Activated T-cell treated with anti-CD3 and anti-CD28 coated beads for 48 hours (primary cell): ENCODE measurements at places on chromosomes 3 and 15.

DNA sequence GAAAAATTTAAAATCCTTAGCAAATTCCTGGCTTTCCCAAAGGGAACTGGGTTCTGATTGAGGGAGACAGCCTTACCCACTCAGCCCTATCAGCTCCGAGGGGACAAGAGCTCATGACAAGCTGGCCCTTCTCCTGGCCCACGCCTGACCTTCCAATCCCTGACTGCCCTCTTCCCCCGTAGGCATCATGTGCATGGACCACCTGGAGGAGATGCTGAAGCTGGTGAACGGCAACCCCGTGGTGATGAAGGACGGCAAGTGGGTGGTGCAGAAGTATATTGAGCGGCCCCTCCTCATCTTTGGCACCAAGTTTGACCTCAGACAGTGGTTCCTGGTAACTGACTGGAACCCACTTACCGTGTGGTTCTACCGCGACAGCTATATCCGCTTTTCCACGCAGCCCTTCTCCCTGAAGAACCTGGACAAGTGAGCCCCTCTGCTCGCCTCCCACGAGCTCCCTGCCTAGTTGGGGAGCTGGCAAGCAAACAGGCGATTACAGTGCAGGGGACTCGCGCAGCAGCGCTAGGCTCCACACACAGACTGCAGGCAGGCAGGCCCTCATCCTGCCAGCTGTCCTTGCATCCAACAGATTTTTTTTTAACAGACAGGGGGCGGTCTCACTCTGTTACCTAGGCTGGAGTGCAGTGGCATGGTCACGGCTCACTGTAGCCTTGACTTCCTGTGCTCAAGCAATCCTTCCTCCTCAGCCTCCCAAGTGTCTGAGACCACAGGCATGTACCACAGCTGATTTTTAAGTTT, 16.8 kb downstream of the RPUSD3 start:
- no peak for DNase-seq

DNA sequence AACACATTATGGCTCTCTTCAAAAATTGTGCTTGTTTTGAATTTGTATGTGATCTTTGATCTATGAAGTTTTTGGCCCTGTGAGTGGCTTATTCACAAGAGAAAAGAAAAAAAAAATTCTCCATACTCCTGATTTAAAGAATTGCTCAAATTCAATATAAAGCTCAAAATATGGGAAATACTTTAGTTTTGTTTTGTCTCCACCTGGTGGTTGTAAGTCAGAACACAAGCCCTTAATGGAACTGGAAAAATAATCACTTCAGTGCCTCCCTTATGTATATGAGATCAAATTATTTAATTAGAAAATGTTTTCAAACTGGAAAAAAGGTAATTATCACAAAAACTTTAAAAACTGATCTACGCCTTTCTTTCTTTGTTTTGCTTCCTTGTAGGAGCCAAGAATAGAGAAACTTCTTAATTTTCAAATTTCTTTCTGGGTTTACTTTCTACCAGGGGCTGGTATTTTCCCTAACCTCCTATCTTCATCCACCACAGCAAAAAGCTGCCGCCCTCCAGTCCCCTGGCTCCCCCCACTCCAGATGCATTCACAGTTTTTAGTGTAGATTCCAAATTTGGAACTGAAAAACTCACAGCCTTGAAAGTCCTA, 50.6 kb downstream of the SERP1 start:
- DNase-seq, result no peak

GRCh38 chr15:34708422-34708821, 46.4 kb downstream of the GJD2 start:
- no peak for DNase-seq

DNA sequence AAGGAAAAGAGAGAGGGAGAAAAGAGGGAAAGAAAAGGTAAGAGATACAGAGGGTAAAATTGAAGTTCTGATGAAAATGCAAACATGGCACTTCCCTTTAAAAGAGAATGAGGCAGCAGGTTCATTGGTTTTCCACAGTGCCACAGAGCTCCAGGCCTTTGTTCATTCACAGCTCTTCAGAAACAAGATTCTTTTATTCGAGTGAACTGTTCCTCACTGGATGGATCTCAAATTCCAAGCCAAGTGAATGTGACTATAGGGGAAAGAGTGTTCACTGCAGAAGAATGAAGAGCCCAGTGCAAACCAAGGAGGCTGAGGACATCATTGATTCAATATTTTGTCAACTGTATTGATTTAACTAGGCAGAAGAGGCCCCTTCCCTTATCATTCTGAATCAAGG, 280.3 kb upstream of the PROK2 start:
- no peak for DNase-seq

DNA sequence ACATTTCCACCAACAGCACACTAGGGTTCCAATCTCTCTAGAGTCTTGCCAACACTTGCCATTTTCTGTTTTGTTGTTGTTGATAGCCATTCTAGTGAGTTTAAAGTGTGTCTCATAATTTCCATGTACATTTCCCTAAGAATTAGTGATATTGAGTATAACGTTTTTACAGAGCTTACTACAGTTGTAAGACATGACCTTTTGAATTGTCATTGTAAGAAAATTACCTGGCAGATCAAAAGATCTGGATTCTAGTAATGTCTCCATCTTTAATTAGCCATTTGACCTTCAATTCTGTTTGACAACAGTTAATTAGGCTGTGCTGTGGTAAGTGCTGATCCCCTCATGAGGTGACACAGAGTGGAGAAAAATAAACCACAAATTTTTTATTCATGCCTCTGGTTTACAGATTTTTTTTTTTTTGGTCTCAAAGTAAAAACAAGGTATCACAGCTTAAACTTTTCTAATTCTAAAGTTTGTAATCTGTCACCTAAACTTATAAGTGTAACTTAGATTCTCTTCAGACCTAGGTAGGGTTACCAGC, 20.9 kb downstream of the MCTP2 start:
- no peak for DNase-seq

DNA sequence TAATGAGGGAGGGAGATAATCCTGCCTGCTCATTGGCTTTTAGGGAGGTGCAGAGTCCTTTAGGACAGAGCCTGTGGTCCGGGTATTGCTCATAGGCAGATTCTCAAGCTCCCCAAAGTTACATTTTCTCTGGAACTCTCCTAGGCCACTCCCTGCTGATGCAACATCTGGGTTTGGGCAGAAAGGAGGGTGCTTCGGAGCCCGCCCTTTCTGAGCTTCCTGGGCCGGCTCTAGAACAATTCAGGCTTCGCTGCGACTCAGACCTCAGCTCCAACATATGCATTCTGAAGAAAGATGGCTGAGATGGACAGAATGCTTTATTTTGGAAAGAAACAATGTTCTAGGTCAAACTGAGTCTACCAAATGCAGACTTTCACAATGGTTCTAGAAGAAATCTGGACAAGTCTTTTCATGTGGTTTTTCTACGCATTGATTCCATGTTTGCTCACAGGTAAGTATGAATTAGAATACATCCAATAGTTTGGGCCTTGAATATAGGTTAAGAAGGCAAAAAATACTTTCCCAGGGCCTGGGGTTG, at the start of gene IL20RB:
TSS of gene IL20RB (plus strand) at position 233 of the 538 bp plus-strand sequence. CDS start at position 364, 131 bp downstream.
- DNase-seq, result no peak

- no peak for DNase-seq
These were observed 43.9 kb upstream of the BHLHE40 start for GRCh38 chr3:4935347-4935746.

GRCh38 chr3:181724192-181724965, 12.7 kb downstream of the SOX2 start:
- DNase-seq, result no peak

DNA sequence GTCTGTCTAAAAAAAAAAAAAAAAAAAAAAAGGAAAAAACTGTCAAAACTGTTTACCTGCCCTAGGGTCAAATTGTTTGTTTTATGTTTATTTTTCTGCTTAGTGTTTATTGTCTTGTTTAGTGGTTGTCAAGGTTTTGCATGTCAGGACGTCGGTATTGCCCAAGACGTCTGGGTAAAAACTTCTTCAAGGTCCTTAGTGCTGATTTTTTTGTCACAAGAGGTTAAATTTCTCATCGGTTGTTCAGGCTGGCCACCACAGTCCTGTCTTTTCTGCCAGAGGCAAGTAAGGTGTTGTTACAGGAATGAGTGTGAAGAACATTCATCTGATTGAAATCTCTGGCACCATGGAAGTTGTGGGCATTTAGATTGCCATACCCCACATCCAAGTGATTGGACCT, 7.0 kb downstream of the DET1 start:
- no peak for DNase-seq

- no peak for DNase-seq
These were observed 66.2 kb downstream of the SSR3 start for GRCh38 chr3:156488767-156489166.

GRCh38 chr3:43866529-43867353, 176.0 kb downstream of the ABHD5 start:
- no peak for DNase-seq

GRCh38 chr3:173013219-173013832, 127.7 kb downstream of the SPATA16 start:
- no peak for DNase-seq

- no peak for DNase-seq
These were observed 17.4 kb downstream of the PARP14 start for GRCh38 chr3:122697952-122698620.

- DNase-seq, result no peak
These were observed 16.9 kb upstream of the KLHL24 start for GRCh38 chr3:183618542-183618941.

GRCh38 chr3:48514431-48515227, 10.7 kb upstream of the SHISA5 start:
- DNase-seq, result peak; percentile 27

GRCh38 chr3:154583086-154583634, 153.2 kb upstream of the GPR149 start:
- no peak for DNase-seq

DNA sequence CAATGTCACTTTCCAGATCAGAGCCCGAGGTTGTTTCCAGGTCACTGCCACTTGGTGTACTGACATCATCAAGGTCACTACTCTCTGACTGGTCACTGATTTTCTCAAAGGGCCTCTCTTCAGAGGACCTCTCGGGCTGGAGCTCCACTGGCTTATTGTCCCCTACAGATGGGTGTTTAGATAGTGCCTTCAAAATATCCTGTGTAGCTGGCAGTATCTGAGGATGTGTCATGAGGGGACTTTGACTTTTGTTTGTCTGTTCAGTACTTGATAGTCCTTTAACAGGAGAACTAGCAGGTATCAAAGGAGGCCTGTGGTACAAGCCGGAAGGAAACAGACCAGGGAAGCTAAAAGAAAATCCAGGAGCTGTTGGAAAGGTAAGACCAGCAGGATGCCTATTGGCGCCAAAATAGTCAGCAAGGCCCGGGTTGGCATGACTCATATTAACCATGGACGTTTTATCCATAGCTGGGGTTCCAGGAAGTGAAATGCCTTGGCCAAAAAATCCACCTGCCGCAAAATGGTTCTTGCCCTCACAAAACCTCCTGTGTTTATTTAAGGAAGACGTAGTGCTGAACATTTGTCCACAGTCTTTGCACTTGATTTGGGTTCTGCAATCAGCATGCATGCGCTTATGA, 547.3 kb downstream of the MECOM start:
- no peak for DNase-seq

- no peak for DNase-seq
These were observed 1.9 kb downstream of the UBR1 start for GRCh38 chr15:43103907-43104306.

- DNase-seq, result no peak
These were observed 521.9 kb upstream of the PROK2 start for GRCh38 chr3:72306800-72307341.

DNA sequence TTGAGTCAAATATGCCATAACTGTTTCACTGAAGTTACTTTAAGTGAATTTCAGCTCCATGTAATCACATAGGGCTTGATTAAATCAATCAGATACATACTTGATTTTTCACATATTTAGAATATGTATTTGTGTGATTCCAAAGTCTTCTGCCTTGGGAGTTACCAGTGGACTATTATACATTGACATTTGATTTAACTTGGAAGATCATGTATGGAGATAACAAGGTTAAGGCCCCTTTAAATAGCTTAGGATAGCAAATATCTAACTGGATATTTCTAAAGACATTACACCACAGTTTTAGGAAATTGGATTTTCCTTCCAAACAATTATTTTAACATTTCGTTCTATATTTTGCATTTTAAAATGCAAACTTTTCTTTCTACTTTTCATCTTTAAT, 405.0 kb downstream of the RAP2B start:
- DNase-seq, result no peak

DNA sequence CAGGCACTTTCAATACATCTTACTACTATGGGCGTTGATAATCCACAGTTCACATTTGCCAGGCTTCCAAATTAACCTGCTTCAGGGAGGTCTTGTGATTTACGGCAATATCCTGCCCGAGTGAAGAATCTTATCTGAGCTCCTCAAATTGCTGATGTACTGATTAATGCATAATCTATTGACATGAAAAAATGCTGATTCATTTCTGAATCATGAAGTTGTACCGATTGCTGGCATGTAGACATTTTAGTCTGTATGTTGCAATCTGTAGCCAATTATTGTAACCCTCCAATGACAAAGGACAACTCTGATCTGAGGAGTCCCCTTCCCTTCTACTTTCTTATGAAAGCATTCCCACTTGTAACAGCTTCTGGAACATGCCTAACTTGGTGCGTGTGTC, 97.2 kb downstream of the SEC22A start:
- no peak for DNase-seq

GRCh38 chr3:187186801-187187421, 10.4 kb upstream of the RTP1 start:
- DNase-seq, result no peak

- no peak for DNase-seq
These were observed 23.2 kb downstream of the SEMA5B start for GRCh38 chr3:123004201-123004918.

- DNase-seq, result no peak
These were observed 921 bp downstream of the MGLL start for GRCh38 chr3:127821394-127821793.

GRCh38 chr3:194322678-194323211, 28.4 kb downstream of the CPN2 start:
- DNase-seq, result peak; percentile 32

DNA sequence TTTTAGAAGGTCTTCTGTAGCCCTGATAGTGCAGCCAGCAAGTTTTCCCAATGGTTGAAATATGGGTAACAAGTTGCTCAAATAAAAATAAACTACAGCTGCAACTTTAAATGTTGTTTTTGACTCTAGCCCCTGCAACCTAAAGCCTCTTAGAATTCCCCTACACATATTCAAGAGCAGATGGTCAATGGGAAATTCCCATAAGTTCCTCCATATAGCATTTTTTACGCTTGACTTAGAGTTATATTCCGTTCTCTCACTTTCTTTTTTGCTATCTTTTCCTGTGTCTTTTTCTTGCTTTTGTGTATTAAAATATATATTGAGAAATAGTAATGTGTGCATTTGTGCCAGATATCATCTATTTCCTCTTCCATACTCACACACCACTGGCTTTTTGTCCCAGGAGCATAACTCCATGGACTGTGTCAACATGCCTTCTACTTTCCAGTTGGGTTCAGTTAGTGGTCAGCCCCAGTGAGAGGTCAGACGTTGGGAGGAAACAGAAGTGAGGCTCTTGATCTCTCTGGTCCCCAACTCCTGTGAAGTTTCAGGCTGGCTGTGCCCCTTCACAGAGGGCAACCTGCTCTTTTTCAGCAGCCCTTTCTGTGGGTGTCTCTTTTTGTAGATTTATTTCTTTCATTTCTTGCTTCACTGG, 63.3 kb upstream of the TP63 start:
- no peak for DNase-seq

DNA sequence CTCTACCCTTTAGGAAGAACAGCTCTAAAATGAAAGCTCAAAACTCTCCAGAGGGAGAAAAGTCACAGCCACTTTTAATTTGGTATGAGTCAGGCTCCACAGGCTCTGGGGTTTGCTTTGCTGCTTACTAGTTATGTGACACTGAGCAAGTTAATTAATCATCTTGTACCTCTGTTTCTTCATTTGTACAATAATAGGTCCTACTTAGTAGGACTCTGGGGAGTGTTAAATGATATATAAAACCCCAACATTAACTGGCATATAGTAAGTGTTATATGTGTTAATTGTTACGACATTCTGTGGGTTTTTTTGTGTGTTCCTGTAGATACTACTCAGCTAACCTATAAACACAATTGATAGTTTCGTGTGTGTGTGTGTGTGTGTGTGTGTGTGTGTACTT, 6.6 kb downstream of the ACKR2 start:
- DNase-seq, result no peak
